Stimulated activated CD8-positive, alpha-beta memory T cell treated with anti-CD3 and anti-CD28 coated beads, Interleukin-4, amount 100 ng/mL, for 4 hours (primary cell): ENCODE measurements at places on chromosomes 1 and 21.

DNA sequence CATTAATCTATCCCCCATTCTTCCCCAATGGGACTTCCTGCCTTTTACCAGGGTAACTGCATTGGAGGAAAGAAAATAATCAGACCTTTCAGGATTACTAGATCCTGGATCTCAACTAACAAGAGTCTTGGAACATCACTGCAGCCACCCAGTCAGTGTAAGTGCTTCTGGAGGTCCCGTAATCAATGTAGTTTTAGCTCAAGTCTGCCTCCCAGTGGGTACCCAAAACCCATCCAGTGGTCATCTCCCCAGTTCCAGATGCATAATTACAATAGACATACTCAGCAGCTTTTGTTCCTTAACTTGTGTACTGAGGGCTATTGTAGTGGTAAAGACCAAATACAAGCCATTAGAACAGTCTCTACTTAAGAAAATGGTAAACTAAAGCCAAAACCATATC is 319.1 kb downstream of the GPATCH2 start:
- DNase-seq, result no peak

DNA sequence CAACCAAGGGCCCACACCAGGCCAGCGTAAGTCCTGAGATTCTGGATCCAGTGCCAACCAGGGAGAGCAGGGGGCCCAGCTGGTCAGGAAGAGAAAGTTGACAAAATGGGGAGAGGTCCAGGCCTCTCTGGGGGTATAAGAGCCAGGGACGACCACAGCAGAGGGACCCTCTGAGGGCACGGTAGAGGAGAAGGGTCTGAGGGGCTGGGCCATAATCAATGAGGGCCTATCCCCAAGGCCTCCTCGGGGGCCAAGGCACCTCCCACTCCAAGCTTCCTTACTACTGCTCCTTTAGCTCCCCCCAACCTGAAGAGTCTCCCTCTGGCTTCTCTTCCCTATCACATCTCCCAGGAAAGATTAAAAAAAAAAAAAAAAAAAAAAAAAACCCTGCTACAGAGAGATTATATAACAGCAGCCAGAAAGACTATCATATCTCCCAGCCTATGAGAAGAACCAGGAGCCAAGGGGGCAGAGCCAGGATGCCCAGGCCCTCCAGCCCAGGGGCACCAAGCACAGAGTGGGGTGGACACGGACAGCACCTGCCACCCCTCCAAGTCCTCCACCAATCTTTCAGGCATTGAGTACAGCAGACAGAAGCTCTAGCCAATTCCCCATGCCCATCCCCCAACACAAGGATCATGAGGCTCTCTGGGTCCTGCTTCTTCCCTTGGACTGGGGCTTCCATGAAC is 2.7 kb downstream of the MEF2D start:
- no peak for DNase-seq

- DNase-seq, result no peak
Measured at GRCh38 chr21:39649526-39649925, 36.8 kb downstream of the B3GALT5 start.

DNA sequence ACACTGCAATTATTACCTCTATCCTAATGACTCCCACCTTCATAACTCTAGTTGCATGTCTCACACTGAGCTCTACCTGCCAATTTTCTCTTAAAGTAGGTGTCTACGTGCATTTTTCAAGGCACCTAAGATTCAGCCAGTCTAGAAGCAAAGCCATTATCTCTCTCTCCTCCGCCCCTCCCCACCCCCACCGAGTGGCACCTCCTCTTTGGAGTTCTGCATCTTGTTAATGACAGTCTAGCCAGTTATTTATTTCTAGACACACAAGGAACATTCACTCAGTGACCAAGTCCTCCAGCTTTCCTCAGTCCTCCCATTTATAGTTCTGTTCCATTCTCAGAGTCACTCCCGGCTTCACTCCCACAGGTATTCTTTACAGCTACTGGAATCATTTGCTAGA is 47.6 kb downstream of the ASTN1 start:
- no peak for DNase-seq

DNA sequence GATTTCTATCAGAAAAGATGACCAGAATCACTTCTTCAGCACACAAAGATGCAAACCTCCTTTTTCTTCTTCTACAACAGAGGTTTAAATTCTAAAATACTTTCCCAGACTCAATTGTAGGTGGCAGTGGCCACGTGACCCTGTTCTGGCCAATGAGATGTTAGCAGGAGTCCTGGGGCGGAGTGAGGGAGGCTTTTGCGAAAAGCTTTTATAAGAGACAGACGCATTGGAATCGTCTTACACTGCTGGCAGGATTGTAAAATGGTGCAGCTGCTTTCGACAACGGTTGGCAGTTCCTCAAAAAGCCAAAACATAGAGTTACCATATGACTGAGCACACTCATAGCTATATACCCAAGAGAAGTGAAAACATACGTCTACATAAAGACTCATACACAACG is 87.0 kb upstream of the MAGI3 start:
- no peak for DNase-seq

DNA sequence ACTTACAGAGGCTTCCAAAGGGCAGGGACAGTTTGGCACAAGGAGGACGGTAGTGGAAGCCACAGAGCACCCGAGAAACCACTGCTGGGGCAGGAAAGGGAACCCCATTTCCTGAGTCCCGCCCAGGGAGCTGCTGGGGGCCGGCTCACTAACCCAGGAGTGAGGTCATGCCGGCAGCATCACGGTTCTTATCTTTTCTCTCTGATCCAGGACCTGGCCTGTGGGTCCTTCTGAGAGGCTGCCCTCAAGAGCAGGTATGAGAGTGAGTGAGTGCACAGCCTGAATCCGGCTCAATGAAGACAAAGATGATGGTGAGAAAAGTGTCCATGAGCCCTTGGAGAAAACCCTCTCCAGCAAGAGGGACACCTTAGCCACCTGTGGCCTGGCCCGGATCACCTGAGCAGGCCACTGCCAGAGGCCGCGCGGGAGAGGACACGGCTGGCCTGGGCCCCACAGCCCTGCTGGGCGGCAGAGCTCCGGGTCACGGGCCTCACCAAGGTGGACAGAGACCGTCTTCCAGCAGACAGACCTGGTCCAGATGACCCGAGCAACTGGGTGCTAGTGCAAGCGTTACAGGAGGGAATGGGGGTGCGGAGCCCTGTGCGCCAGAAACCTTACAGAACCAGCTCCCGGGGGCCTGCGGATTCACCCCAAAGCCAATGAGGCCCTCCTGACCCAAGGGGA is 94.9 kb downstream of the RIPK4 start:
- no peak for DNase-seq

DNA sequence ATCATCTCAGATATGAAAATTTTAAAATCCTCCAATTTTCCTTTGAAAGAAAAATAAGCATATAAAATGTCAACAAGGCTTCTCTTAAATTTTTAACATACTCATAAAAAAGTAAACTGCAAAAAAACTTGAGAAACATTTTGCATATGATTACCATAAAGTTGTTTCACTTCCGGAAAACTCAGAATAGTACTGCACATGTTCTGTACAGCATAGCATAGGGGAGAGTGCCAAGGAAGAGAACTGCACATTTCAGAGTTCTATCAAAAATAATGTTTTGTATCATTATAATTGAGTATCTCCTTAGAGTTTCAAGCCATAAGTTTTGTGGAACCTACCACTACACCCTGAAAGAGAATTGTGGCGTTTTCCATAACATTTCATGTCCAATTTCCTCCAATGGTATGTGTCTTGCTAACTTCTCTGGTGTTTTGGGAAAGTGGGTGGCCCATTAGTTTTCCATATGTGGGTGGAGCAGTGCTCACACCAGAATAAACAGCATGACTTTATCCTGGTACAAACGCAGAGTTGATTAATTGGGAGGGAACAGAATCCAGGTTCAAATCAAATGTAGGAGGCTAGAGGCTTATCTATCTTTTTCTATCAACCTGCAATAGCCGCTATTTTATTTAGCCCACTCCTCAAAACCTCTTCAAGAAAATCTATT is 430.9 kb downstream of the LMO4 start:
- no peak for DNase-seq

GRCh38 chr1:64769971-64770370 is 25.1 kb downstream of the RAVER2 start:
- DNase-seq, result no peak

- DNase-seq, result no peak
Measured at GRCh38 chr1:41318135-41318534, 43.1 kb upstream of the FOXO6 start.

- peak; percentile 25 for DNase-seq
Measured at GRCh38 chr21:31326522-31327242, 17.4 kb downstream of the TIAM1 start.

DNA sequence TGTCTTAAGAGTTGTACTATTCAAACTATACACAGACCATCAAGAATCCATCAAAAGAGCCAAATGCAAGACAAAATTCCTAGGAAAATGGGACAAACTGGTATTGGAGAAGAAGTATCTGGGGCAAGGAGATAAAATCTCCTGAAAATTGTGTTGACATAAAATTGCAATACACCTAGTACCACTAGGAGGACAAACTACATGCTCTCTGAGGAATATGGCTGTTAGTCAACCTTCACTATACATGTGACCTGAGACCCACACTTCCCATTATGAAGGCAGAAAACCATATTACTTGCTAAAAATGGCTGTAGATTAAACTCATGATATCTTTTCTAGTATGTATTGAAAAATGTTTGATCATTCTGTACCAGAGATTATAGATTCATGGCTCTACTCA is 30.0 kb downstream of the IRF2BP2 start:
- DNase-seq, result no peak

DNA sequence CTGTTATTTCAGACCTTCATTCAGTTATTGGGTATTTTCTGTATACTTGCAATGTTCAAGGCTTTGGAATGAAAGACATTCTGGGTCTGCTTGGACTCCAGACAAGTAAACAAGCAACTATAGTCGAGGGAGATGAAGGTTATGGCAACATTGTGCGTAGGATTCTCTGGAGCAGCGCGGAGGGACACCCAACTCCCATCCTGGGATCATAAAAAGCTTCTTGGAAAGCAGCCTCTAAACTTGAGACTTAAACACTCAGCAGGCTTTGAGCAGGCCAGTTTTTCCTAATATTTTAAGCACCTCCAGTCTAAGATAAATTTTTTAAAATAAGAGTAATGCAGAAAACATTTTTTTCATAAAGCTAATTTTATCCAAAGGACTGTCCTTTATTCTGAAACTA is 7.6 kb upstream of the LYST start:
- no peak for DNase-seq

GRCh38 chr1:17011439-17012307 is at the start of gene ATP13A2:
ATP13A2 (minus strand) TSS chr1:17011928; CDS start chr1:17011738, 190 bp downstream.
- DNase-seq, result peak; percentile 69

DNA sequence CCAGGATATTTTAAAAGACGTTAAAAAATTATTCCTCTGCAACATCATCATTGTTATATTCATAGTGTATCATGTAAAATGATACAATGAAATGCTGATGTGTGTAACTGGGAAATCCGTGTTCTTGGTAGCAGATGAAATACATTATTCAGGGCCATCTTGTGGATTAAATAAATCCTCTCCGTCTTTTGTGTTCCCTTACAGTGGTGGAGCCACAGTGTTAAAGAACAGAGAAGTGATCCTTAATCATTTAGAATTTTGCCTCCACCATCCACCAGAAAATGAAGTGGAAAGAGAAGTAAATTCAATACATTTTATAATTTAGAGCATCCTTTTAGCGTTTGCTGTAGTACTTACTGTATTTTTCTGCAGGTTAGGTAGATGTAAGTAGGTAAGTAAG is 1.3 kb downstream of the DYRK3 start:
- DNase-seq, result no peak

GRCh38 chr1:8879922-8880676 is 1.6 kb upstream of the ENO1 start:
- no peak for DNase-seq

GRCh38 chr1:241331328-241332036 is 25.5 kb downstream of the RGS7 start:
- DNase-seq, result no peak

- no peak for DNase-seq
Measured at GRCh38 chr1:47941609-47942239, 55.5 kb downstream of the TRABD2B start.
